Muscle of back (tissue), 13 donors: ENCODE measurements at places on chromosomes 1 and 21.

DNA sequence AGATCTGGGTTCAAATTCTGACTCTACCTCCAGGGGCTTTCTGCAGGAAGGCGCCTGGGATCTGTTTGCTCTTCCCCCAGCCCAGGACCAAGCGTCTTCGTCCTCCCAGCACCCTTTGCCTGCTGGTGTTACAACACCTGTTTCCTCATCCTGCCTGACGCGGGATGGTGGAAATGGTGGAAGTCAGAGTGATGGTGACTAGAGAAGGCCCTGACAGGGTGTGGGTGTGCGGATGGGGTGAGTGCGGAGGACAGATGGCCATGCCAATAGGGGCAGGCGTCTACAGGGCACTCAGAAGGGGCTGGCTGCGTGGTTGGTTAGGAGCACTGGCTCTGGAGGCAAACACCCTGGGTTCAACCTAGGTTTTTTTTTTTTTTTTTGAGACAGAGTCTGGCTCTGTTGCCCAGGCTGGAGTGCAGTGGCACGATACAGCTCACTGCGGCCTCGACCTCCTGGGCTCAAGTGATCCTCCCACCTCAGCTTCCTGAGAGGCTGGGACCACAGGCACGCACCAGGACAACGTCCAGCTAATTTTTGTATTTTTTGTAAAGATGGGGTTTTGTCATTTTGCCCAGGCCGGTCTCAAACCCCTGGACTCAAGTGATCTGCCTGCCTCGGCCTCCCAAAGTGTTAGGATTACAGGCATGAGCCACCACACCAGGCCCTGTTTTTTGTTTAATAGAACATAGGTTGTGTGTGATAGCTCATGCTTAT lies 1.5 kb downstream of the THEMIS2 start:
- DNase-seq, result no peak

DNA sequence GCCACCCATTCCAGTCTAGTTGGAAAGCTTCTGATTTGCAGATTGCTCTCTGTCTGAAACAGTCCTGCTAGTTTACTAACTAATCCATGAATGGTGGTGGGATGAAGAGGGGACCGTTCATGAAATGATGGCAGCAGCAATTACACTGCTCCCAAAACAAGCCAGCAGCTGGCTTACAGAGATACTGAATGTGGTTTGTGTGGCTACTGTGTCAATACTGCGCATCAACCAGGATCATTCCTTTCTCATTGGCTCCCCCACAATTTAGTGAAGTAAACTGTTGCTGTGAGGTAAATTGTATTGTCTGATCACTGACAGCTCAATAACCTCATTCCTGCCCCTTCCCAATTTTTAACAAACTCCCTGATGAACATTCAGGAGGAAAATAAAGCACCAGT lies 191.3 kb upstream of the LMO4 start:
- DNase-seq, result no peak

GRCh38 chr21:44612669-44613229 lies 870 bp downstream of the KRTAP10-8 start:
- DNase-seq, result no peak

DNA sequence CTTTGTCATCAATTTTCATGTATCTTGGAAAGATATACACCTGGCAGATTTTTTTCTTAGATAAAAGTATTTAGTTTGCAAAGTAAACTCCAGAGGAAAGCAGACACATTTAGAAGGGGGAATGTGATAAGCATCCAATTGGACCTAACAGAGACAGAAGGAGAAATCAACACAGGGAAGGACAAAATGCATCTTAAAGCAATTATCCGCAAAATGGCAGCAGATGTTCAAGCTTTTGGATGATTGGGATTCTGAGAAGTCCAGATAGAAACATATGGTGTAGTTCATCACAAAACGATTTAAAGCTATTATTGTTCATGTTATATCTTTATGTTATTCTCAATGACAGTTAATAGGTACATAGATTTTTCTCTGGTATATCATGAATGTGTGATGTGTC lies 1153.1 kb upstream of the B3GALT2 start:
- no peak for DNase-seq

GRCh38 chr1:161282991-161283390 lies 24.4 kb downstream of the PCP4L1 start:
- no peak for DNase-seq

- DNase-seq, result no peak
These were observed 53.0 kb downstream of the HLCS start for GRCh38 chr21:36913247-36914169.

- no peak for DNase-seq
These were observed 1287.4 kb upstream of the B3GALT2 start for GRCh38 chr1:194473766-194474165.

- peak; percentile 8 for DNase-seq
These were observed 13.6 kb downstream of the GRIK3 start for GRCh38 chr1:37020653-37021277.

DNA sequence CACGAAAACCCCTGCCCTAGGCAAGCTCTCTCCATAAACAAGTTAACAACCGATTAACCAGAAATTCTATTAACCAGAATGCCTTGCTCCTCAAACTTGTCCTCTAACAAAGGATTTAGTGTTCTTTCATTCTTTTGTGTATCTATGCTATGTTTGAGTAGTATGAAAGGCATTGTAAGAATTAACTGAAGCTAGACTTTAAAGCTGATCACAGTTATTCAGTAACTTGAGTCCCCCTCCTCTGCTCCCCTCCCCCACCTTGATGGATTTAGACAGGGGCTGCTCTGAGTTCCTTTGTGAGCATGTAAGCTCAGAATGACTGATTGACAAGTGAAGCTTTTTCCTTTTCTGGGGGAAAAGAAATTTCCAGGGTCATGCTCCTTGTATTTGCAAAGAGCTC lies 257.6 kb downstream of the TTLL7 start:
- no peak for DNase-seq

DNA sequence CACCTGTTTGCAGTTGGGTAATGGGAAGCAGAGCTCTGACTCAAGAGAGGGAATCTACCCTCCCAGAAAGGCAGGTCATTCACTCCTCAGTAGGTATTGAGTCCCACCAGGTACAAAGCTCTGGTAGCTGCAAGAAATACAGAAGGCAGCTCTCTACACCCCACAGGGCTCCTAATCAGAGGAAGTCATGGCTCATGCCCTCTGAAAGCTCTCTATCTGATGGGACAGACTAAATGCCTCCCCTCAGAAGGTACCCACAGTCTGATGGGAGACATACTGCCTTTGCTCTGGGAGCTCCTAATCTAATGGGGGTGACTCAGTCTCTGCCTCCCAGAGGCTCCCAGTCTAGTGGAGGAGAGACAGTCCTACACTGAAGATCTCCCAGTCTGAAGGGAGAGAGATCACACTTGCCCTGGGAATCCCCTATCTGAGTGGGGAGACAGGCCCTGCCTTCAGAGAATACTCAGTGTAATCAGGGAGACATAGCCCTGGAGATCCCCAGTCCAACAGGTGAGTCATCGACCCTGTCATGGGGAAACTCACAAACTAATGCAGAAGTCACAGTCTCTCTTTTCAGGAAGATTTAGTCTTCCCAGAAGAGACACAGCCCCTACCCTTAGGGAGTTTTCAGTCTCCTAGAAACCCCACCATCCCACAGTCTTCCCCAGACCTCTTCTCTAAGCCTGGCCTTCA lies 23.7 kb downstream of the CAMK1G start:
- no peak for DNase-seq

DNA sequence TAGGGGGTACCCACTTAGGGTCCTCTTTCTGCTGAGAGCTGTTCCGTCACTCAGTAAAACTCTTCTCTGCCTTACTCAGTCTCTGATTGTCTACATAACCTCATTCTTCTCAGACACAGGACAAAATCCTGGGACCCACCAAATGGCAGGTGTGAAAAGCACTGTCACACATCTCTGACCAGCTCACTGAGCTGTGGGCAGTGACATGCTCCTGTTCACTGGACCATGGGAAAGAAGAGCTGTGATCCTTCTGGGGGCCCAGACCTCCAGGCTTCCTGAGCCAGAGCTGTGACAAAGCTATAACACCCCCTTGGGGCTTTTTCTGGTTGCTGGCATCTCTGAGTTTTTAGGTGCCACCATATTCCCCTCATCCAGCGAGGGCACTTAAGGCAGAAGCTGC lies 115.7 kb downstream of the NTPCR start:
- DNase-seq, result no peak

DNA sequence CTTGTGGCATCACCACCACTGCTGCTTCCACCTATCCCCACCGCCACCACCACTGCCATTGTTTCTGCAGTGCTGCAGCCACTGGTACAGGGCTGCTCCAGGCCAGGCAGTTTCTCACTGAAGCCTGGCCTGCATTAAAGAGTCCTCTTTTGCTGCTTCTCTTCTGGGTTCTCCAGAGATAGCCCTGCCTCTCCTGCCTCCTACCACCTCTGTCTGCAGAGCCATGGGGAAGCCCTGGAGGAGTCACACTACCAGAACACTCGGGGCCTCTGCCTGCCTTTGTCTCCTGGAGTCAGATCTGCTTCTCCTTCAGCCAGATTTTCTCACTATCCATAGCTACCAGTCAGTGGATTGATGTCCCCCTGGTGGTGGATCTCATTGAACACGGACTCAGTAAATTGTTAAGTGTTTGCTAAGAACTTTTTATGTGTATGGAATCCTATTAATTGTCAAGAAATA lies 37.7 kb upstream of the DDAH1 start:
- DNase-seq, result peak; percentile 67

GRCh38 chr1:37294529-37294928 lies 179.9 kb upstream of the ZC3H12A start:
- DNase-seq, result no peak

DNA sequence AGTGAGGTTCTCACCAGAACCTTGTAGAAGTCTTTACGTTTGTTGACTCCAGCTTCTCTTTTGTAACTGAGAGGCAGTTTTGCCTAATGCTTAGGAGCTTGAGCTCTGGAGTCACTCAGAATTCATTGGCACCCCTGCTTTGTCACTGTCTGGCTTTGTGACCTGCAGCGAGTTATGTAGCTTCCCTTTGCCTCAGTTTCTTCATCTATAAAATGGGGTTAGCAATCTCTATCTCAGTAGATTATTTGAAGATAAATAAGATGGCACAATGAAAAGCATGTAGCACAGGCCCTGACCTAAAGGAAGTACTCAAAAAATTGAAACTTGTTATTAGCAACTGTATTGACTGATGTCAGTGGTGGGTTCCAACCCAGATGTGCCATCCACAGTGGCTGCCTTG lies 8.1 kb downstream of the DHDDS start:
- DNase-seq, result no peak

GRCh38 chr1:97159342-97159741 lies 437.8 kb downstream of the PTBP2 start:
- DNase-seq, result no peak

DNA sequence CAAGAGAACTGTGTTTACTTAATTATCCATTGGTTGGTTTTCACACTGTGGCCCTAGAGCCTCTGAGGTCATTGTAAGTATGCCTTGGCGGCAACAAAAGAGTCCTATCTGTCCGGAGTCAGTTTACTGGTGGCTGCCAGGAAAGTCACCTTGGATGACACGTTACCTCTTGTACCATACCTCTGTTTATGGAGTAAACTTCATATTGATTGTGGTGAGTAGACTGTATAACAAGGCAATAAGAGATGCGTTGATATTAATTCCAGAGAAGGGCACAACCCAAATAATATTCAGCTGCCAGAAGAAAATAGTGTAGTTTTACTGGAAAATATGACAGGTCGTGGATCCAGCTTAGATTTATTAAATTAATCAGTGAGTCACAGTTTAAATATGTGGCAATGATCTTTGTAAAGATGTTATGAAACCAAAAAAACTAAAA lies 20.4 kb upstream of the KIF14 start:
- DNase-seq, result no peak

DNA sequence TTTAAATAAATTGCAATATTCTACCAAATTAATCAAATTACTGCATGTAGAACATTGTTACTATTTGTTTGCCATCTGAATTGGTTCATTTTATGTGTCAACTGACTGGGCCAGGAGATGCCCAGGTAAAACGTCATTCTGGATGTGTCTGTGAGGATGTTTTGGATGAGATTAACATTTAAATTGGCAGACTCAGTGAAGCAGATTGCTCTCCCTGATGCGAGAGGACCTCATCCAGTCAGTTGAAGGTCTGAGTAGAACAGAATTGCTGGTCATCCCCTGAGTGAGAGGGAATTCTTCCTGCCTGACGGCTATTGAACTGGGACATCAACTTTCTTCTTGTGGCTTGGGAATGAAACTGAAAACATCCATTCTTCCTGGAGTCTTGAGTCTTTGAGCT lies 122.0 kb upstream of the GREM2 start:
- no peak for DNase-seq

GRCh38 chr21:44735821-44736220 lies 24.4 kb upstream of the TSPEAR start:
- no peak for DNase-seq

DNA sequence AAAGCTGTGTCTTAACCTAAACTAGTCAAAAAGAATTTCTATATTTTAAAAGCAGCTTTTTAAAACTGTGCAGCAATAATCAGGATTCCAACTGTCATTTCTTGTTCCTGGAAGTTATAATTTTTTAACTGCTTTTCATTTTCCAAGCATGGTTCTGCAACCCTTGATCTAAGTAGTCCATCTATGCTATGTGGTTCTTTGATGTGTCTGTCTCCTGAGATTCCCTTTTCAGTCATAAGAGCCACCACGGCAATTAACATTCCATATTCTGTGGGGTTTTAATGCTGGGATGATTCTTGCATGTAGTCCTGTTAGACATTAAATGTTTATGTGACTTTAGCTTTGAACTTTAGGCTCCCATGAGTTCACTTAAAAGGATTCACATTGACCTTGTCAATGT lies 220.4 kb downstream of the TPR start:
- DNase-seq, result no peak

DNA sequence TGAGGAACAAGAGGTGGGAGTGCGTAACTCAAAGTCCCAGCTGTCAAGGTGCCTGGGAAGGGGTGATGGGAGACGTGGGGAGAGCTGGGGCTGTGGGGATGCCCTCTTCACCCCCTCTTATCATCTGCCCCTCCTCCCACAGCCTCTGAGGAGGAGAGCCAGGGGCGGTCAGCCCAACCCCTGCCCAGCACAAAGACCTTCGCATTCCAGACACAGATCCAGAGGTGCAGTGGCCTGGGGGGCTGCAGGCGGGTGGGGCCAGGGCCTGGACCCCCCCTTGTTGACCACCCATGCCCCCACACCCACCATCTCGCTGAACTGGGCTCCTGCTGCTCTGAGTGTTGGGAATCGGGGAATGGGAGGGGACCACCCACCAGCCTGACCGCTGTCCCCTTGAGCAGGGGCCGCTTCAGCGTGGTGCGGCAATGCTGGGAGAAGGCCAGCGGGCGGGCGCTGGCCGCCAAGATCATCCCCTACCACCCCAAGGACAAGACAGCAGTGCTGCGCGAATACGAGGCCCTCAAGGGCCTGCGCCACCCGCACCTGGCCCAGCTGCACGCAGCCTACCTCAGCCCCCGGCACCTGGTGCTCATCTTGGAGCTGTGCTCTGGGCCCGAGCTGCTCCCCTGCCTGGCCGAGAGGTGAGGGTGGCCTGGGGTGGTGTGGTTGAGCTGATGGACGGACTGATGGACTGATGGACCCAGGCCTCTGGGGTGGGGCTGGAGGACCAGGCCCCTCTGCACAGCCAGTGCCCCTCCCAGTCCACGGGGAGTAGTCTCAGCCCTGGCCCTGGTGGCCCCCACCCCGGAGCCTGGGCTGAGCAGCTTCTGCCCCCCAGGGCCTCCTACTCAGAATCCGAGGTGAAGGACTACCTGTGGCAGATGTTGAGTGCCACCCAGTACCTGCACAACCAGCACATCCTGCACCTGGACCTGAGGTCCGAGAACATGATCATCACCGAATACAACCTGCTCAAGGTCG lies 29.7 kb downstream of the TRIM11 start:
- DNase-seq, result no peak
